ENCODE measurements at places on chromosomes 4 and X. TPM values are rescaled to one million over a fixed set of nuclear protein-coding genes. Genes with fewer than 3 reads are reported as not detected.

- H3K27ac ChIP-seq: no peak overlapping the region
- no peak for DNase-seq
- no peaks in the 10 kb centered on the region for H3K36me3 ChIP-seq
- no peak overlapping the region for H3K4me3 ChIP-seq
These were observed 234.1 kb downstream of the CPE start for GRCh38 chr4:165612936-165613335.

GRCh38 chrX:20066968-20067708 lies 49.6 kb downstream of the MAP7D2 start:
- H3K4me3 ChIP-seq: no peak overlapping the region
- H3K27ac ChIP-seq: peak overlapping the region; percentile 82
- H3K36me3 ChIP-seq: no peaks in the 10 kb centered on the region
- peaks cover 4% of the 10 kb centered on the region for H3K4me1 ChIP-seq

The ZFP42 gene
- total RNA-seq: 18.9 TPM

- peaks cover 48% of the 10 kb centered on the region for H3K4me1 ChIP-seq
- no peaks in the 10 kb centered on the region for H3K27me3 ChIP-seq
- H3K4me3 ChIP-seq: no peak overlapping the region
- peak overlapping the region; percentile 92 for H3K27ac ChIP-seq
- H3K36me3 ChIP-seq: no peaks in the 10 kb centered on the region
- DNase-seq: peak; percentile 72
These were observed 27.9 kb upstream of the TMSB4X start for GRCh38 chrX:12946838-12947544.

The NPY2R gene
- not detected for total RNA-seq

- H3K4me3 ChIP-seq: no peak overlapping the region
- H3K36me3 ChIP-seq: no peaks in the 10 kb centered on the region
- H3K4me1 ChIP-seq: no peaks in the 10 kb centered on the region
- peaks cover 2% of the 10 kb centered on the region for H3K27me3 ChIP-seq
These were observed 38.7 kb upstream of the KCTD8 start for GRCh38 chr4:44487341-44487740.

GRCh38 chr4:142043509-142043908 lies 407.1 kb downstream of the IL15 start:
- no peak overlapping the region for H3K4me3 ChIP-seq
- peaks cover 40% of the 10 kb centered on the region for H3K4me1 ChIP-seq
- no peaks in the 10 kb centered on the region for H3K27me3 ChIP-seq

Data from mesothelial cell of epicardium (in vitro differentiated cells).